ENCODE measurements at places on chromosomes 6 and 20.

DNA sequence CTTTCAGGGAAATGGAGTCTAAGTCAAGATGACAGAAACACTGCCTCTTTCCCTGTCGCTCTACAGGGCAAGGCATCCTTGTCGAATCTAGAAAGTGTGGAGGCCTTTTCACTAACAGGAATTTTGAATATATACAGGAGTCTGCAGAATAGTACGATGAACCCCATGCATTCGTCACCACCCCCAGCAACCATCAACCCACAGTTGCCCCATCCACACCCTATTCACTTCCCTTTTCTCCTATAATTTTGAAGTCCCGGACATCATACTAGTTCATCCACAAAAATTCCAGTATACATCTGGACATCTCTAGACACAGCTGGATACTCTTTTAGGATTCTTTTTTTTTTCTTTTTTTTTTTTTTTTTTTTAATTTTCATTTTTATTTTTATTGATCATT lies 80.7 kb upstream of the RIN2 start:
- no peak for DNase-seq

- DNase-seq = no peak
These were observed 12.8 kb upstream of the PDYN start for GRCh38 chr20:2006452-2007361.

DNA sequence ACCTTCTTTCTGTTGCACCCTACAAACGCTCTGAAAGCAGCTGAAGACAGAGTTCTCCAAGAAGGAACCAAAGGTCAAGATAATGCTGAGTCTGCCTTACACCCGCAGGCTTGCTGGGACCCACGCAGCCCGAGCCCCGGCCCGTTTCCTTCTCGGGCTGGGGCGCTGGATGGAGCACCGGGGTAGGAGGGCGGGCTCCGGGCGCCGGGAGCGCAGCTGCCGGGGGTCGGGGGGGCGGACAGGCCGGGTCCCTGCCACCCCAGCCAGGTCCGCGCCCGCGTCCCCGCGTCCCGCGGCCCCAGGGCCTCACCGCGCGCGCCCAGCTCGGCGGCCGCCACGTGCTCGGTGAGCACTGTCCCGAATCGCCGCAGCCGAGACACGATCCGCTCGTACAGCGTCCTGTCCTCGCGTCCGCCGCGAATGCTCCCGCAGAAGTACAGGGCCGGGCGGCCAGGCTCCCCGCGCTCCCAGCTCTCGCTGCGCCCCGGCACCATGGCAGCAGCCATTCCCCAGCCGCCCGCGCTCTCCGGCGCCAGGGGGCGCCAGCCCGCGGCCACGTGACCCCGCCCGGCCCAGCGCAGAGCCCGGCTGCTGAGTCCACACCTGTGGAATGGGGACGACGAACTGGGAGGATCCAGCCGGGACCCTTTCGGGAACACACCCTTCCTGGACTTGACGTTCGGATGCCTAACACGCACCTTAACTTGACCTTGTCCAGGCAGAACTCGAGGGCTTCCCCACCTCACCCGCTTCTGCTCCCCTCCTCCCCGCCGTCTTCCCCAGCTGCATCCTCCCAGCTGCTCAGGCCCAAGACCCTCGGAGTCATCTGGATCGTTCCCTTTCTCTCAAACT lies at the start of gene DNPH1:
Gene DNPH1, minus strand, starts transcription at position 531 of the 852 bp plus-strand sequence. Its CDS starts 25 bp downstream, at position 506.
- peak; percentile 69 for DNase-seq

DNA sequence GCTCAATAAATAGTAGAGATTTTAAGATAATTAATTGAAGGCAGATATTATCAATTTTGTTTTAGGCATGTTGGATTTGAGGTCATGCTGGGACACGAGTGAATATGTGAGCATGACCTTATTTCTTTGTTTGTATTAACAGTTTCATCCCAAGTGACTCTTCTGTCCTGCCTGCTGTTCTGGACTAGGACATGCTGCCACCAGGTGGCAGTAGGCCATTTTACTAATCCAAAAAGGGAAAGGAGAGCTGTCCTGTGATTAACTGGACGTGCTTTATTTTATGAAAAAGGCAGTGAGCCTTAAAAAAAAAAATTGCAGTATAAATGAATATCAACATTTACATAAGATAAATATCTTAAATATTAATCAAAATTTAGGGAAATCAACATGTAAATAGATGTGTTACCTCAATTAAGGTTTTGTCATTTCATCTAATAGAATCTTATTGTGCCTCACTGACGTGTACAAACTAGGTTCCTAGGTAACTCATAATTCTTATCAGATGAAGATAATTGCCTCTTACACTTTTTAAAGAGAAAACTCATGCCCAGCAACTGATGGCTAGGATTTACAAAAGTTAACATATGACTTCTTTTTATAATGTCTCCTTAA lies 49.8 kb downstream of the FRK start:
- peak; percentile 8 for DNase-seq

- DNase-seq = no peak
These were observed 449.6 kb downstream of the KIF16B start for GRCh38 chr20:16123623-16124022.

GRCh38 chr6:170152124-170152926 lies 138.6 kb downstream of the DLL1 start:
- DNase-seq = no peak

GRCh38 chr20:58019027-58019849 lies 209.2 kb downstream of the ANKRD60 start:
- DNase-seq = no peak

DNA sequence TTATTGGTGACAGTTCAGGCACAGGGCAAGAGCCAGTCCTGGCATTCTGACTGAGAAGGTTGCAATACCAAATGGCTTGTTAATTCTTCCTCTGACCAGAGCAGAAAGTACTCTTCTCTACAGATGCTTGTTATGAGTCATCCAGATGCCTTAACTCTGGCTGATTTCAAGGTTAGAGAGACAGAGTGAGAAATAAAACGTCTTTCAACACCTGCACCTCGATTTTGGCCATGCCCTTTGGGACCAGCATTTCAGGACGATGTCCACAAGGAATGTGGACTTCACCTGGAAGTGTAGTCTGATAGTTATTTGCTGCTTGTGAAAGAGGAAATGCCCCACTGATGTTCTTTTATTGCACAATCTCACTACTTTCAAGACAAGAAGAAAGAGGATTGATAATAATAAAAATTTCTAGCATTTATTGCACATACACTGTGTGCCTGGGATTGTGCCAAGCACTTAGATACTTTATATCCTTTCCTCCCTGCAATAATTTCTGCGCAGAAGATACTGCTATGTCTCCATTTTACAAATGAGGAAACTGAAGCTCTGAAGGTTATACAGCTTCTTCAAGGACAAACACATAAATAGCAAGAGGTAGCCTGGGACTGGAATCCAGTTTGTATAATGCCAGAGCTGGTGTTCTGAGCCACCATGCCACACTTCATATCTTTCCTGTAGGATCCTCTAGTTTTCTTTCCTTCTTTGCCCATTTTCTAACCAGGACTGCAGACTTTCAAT lies 33.5 kb upstream of the MCM3 start:
- DNase-seq = no peak

DNA sequence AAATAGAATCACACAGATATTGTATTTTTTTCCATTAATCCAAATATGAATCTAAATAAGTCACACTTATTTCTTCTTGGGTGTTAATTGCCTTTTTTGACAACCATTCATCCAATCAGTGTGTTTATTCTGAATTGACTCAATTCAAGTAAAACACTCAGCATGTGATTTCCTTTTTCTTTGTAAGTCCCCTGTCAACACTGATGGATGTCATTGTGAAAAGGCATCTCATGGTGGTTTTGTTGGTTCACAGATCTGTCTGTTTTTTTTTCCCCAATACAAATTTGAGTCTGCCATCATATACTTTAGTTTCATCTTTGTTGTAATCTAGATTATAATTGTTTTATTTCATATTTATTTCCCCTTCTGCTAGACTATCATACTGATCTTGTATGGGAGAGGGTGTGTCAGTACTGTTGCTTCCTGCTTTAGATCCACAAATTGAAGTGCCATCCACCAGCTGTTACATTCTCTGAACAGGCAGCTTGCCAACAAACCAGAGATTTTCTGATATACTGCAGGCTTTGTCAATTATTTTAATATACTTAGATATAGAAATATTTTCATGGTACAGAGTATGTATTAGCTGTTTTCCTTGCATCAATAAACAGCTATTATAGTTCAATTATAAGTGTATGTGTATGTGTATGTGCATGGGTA lies 64.2 kb upstream of the FLRT3 start:
- no peak for DNase-seq

DNA sequence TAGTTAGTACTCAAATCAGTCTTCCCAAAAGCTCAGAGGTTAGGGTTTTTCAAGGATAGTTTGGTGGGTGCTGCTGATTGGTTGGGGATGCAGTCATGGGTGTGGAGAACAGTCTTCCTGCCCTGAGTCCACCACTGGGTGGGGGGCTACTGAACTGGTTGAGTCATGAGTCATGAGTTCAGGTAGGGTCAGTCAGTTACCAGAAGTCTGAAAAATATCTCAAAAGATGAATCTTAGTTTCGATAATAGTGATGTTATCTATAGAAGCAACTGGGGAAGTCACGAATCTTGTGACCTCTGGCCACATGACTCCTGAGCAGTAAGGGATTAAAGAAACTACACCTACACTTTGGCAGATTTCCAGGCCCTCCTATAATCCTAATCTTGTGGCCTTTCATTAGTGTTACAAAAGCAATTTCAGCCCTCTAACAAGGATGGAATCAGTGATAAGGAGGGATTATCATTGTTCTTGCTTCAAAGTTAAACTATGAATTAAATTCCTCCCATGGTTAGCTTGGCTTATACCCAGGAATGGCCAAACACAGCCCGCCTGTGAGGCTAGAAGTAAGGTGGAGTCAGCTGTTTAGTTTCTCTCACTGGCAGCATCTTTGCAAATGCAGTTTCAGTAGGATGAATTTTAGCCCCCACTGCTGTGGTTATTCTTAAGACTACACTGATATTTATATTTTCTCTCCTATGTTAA lies 33.3 kb upstream of the NKAIN2 start:
- DNase-seq = no peak

DNA sequence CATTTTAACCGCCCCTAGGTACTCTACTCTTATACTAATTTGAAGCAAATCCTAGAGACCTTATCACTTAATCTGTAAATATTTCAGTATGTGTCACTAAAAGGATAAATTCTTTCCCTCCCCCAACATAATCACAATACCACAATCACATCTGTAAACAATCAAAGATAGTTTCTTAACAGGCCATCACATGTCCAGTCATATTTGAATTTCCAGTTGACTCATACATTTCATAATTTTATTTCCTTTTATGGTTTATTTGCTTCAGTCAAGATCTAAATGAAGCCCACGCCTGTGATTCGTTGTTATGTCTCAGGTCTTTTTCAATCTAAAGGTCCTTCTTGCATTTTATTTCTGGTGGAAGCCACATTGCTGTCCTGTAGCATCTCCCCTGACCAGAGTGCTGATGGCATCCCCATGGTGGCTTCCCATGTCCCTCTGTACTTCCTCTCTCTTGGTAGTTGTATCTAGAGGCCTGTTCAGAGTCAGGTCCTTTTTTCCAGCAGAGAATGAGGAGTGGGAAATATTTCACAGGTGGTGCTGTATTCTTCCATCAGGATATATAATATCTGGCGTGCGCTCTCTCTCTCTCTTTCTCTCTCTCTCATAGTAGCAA lies 128.6 kb upstream of the SLC22A23 start:
- no peak for DNase-seq

- DNase-seq = no peak
These were observed 1.1 kb upstream of the JAG1 start for GRCh38 chr20:10674684-10675449.

DNA sequence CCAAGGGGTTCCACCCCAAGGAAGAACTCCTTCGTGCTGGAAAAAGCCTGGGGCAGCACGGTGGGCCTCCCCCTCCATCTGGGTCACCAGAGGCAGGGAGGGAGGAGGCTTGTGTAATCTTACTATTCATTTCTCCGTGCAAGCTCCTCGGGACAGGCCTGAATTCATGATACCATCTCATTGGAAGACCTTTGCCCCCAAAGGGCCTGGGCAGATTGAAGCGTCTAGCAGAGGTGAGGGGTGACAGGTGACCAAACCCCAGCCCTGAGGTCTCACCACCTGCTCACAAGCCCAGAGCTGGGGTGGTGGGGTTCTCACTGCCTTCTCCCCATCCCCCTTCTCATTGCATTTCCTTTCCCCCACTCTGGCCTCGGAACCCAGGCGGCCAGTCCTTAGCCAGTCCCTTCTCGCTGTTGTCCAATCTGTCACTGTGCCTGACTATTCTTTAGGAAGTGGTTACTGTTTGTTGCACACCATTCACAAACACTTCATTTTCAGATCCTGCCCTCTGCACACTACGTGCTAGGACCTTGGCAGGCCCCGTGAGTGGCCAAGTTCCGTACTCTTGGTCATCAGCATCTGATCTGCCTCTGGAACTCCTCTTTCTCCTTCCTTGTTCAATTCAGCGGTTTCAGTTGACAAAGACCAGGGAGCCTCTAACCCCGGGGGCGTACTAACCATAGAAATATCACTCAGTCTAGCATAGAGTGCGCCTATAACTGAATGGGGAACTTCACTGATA lies 137.1 kb downstream of the LY86 start:
- DNase-seq = no peak

GRCh38 chr20:13396022-13396421 lies 174.9 kb downstream of the ISM1 start:
- no peak for DNase-seq

DNA sequence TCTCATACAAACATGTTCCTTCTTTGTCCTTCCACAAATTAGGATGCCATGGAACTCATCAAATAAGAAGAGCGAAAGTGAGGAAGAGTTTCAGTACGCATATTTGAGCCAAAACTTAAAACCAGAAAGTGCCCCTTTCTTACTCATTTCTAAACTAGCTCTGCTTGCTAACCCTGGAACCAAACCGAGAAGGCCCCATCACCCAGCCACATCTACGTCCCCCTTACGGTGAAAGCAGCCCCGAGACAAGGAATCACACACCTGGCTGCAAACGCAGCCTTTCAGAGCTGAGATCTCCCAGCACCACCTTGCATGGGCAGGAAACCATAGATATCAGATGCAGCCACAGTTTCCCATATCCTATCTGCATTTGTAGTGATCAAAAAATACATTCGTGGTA lies 28.5 kb downstream of the TRERF1 start:
- no peak for DNase-seq

- no peak for DNase-seq
These were observed 450.4 kb upstream of the CITED2 start for GRCh38 chr6:139824864-139825263.

GRCh38 chr6:41887331-41887751 lies 7.8 kb downstream of the USP49 start:
- no peak for DNase-seq

DNA sequence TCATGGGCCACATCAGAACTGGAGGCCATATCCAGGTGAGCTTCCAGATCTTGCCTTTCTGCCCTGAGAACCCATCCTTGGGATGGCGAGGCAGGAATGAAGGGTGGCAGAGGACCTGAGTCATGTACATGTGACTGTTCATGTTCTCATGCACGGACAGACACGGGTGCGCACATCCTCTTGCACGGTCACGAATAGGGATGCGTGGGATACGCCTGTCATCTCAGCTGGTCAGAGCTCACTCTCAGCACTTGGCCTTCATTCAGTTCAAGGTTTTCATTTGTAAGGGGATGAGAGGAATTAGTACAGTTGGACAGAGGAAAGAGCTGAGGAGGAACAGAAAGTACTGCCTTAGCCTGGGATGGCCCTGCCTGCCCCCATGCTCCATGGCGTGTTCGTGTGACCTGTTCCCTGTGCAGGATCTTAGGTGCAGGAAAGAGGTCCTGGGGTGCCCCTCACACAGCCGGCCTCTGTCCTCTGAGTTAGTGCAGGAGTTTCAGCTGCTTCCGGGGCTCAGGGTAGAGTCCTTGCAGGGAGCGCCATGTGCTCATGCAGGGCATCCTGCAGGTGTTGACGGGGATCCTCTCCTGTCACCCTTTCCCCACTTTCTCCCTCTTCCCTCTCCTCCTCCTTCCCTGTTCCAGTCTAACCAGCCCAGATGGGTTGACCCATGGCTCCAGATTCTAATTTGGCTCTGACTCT lies 173.4 kb downstream of the DTNBP1 start:
- DNase-seq = no peak

Measured in stimulated activated CD8-positive, alpha-beta memory T cell treated with anti-CD3 and anti-CD28 coated beads, Interleukin-4, amount 100 ng/mL, for 24 hours (primary cell).